Motor neuron (in vitro differentiated cells): ENCODE measurements at places on chromosomes 7 and 10. TPM values are rescaled to one million over a fixed set of nuclear protein-coding genes. Genes with fewer than 3 reads are reported as not detected.

Gene GALNT17
- total RNA-seq: 17.5 and 17.8 TPM in 2 replicates

Gene NODAL
- total RNA-seq: 0.76 and 1.3 TPM in 2 replicates

Gene LRMDA
- 4.7 and 5.2 TPM in 2 replicates for total RNA-seq

Gene PLXDC2
- 129 and 132 TPM in 2 replicates for total RNA-seq

Gene TFR2
- total RNA-seq: 0.54 and 4.0 TPM in 2 replicates
